ENCODE measurements at places on chromosomes 5 and 9. TPM values are rescaled to one million over a fixed set of nuclear protein-coding genes. Genes with fewer than 3 reads are reported as not detected.

- no peak for DNase-seq
These were observed 18.3 kb upstream of the MLLT3 start for GRCh38 chr9:20640331-20641187.

DNA sequence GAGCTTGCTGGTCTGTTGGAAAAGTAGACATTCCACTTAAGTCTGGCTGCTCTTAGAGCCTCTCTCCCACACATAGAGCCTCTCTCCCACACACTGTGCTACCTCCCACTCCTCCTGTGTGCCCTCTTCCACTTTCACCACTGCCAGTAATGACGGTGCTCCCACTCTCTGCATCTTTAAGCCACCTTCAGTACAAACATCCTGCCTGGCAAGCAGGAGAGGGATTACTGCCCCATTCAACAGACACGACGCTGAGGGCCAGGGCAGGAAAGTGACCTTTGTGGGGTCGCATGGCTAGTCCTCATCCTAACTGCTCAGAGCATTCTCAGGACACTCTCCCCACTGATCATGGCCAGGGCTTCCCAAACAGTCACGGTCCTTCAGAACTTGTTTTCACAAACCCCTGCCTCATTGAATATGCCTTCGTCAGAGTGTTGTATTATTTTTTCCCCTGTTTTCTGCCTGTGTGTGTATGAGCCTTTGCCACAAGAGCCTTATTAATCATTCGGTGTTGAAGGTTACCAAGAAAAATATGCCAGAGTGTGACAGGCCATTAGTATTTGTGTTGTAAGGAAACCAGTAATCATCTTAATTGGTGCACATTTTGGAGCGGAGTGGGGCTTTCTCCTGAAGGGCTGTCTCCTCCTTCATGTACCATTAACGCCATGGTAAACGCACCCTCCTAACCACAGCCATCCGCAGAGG, 87.1 kb upstream of the SAP30L start:
- no peak for DNase-seq

DNA sequence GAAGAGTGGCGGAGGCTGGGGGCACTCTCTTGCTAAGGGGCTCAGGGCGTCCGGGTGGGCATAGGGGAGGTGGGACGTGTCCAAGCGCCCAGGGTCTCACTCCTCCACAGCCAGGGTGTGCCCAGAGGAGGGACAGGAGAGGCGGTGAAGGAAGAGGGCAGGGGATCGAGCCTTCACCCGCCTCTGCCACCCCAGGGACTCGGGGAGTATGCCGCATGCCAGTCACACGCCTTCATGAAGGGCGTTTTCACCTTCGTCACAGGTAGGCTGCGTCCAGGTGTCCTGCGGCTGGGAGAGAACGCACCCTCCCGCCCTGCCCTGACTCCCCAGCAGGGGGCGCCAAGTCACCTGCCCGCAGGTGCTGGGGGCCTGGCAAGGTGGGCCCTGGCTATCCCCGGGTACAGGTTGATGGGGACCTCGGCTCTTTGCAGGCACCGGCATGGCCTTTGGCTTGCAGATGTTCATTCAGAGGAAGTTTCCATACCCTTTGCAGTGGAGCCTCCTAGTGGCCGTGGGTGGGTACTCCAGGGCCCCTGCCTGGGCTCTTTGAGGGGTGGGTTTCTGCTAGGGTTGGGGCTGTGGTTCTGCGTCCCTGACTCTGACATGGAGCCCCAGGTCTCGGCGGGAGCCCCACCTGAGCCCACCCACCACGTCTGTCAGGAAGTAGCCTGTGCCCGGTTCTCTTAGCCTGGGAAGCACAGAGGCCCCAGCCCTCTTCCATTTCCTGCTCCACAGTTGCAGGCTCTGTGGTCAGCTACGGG, 552 bp downstream of the TMEM141 start:
- no peak for DNase-seq

- DNase-seq: no peak
These were observed 135.1 kb downstream of the DROSHA start for GRCh38 chr5:31396611-31397295.

- no peak for DNase-seq
These were observed 20.9 kb upstream of the RFK start for GRCh38 chr9:76415154-76415553.

- DNase-seq: no peak
These were observed 175.1 kb downstream of the SNX18 start for GRCh38 chr5:54692631-54693030.

- DNase-seq: no peak
These were observed 1.2 kb downstream of the PDLIM7 start for GRCh38 chr5:177496070-177496726.

The ABO gene
- total RNA-seq: 0.14 TPM

- no peak for DNase-seq
These were observed 27.0 kb downstream of the SLC25A25 start for GRCh38 chr9:128094950-128095544.

- DNase-seq: no peak
These were observed 86.9 kb downstream of the RAPGEF6 start for GRCh38 chr5:131548176-131548575.

GRCh38 chr5:2866662-2867372, 115.3 kb upstream of the IRX2 start:
- no peak for DNase-seq

The PCDHB12 gene
- 7.3 TPM for total RNA-seq

The TMEM171 gene
- total RNA-seq: not detected

DNA sequence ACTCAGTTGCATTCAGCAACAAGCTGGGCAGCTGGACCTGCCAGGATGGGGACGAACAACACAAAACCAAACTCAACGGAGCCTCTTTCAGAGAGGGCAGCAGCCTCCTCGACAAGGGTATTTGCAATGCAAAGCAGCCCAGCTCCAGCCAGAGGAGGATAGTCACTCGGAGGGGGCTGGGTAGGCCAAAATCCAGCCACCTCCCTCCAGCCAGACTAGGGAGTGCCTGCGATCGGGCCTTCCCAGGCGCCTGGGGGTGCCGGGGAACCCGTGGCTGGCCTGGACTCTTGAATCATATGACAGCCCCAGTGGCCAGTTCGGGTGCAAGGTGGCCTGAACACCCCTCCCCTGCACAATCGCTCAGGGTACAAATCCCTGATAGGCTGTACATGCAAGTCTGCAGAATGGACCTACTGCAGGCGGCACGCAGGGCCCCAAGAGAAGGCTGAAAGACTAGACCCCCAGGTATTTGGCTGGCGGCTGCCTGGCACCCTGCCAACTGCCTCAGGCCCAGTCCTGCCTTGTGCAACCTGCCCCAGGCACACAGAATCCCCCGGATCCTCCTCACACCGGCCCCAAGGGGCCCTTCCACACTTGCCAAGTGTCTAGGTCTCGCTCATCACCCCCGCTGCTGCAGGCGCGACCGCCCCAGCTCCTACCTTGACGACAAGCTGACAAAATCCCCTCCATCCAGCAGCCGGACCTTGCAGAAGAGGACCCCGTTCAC, 1.3 kb downstream of the EEIG1 start:
- no peak for DNase-seq

DNA sequence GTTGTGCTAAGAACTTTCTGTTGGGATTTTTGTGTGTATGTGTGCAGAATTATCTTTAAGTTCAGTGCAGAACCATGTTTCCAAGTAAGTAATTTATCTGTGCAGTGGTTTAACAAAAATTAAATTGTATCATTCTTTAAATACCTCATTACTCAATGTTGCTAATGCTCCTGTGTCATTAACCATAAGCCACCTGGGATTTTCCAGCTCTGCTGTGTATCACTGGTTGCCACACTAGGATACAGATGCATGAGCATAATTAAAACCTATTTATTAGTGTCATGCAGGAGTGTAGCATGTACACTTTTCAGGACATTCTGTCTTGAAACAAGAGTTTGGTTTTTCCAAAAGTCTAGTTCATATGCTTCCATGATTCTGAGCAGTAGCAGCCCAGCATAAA, 120.4 kb upstream of the PTGER4 start:
- no peak for DNase-seq

GRCh38 chr5:2877522-2877921, 126.0 kb upstream of the IRX2 start:
- no peak for DNase-seq

DNA sequence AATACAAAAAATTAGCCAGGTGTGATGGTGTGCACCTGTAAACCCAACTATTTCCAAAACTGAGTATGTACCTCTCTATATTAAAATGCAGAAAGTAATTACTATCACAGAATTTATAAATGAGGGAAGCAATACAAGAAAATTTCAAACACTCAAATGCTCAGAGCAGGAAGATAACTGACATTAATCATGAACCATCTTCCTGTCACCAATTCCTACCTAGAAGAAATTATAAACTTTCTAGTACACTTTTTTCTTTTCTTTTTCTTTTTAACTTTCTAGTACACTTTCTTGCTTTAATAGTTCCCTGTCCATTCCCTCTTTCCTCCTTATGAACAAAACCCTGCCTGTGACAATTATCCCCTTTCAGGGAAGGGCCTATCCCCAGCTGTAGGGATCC, 106.8 kb downstream of the MED27 start:
- no peak for DNase-seq

The ARHGEF39 gene
- total RNA-seq: 0.54 TPM

DNA sequence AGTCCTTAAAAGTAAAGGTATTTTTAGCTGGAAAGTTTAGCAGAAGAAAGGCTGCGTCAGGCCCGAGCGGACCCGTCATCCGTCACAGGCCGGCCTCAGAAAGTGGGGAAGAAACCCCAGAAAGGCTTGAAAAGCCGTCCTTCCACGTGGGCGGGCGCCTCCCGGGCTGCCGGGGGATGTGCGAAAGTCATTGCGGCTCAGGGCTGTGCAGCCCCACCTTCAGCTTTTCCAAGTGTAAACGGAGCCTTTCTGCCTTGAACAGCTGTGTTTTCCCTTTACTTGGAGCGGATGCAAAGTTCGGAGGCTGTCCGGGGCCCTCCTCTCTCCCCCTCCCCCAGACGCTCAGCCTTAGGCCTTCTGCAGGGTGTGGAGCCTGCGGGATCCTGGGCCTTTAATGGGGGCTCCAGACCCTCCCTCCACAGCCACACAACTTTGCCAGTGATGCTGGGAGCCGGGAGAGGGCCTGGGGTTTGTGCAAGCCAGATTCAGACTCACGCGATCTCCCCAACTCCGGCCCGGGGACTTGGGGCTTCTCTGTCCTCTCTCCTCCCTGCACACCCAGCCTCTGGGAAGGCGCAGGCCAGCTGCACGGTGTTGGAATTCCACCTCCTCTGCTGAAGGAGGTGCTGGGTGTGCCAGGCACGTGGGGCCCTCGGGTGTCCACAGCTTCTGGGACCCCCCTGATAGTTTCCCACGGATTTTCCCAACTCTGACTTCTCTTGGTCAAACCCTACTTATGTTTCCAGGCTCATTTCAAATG, 95.5 kb upstream of the RAPGEF1 start:
- no peak for DNase-seq

The PCDHA3 gene
- 0.68 TPM for total RNA-seq

DNA sequence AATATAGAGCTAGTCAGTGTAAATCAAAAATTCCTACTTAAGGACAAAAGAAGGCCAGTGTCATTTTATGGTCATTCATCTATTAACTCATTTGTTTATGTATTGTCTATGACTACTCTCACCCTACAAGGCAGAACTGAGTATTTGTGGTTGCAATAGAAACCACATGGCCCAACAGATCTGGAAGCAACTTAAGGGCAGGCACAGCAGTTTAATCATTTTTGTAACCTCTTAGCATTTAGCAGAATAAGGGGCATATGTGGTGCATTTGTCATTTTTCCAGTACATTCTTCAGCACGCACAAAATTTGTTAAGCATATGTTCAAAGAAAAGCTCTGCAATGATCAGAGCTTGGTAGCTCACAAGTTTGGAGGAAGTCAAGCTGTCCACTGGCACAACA, 1.1 kb downstream of the FKBP15 start:
- no peak for DNase-seq

GRCh38 chr5:106088462-106088861, 1582.3 kb downstream of the EFNA5 start:
- no peak for DNase-seq

The PDE6A gene
- total RNA-seq: not detected

- DNase-seq: no peak
These were observed 119.4 kb upstream of the MVB12B start for GRCh38 chr9:126207256-126207655.
